ENCODE measurements at places on chromosomes 3 and 15.

DNA sequence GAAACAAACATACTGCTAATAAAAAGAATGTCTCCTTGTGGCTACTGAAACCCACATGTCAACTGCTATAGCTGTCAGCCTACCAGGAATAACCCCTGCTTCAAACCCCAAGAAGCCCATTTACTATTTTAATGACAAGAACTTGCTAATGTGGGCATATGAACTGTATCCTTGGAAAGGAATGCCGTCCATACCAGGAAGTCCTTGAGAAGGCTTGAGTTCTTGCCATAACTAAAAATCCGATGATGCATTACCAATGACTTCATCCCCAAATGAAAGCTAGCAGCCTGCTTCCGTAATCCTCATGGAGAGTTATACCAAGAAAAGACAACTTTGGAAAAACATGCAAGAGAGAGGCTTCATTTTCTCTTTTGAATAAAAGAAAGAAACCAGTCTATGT lies 34.8 kb downstream of the MINDY4B start:
- DNase-seq: no peak

GRCh38 chr3:42216302-42216701 lies 49.7 kb downstream of the CCK start:
- no peak for DNase-seq

DNA sequence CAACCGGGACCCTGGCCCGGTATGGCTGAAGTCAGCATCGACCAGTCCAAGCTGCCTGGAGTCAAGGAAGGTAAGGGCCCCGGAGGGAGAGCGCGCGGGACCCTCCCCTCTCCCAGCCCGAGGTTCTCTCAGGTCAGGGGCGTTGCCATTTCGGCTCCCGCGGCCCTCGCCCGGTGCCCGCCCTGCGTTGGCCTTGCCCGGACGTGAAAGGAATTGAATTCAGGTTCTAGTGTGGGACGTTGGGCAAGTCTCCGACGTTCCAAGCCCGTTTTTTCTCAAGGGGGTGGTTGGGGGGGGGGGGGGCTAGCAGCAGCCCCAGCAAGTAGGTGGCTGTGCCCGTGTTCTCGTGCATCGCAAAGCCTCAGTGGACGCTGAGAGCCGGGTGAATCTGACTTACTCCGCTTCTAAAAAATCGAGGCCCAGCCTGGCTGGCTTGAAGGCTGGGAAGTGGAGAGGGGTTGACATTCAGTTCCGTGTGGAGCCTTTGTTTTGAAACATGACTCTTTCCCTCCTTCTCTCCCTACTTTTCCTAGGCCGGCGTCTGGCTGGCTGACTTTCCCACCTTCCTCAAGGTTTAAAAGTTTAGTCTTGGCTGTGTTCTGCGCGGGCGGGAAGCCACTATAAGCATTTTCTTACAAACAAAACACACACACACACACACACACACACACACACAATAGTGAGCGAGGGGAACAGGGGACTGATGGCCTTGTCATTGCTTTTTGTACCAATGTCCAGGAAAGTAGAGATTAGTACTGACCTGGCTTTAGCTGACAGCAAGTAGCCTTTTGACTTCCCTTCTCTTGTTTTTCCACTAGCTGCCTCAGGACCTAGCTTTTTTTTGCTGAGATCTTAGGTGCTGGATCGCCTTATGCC lies at the start of gene UTS2B:
UTS2B (minus strand) TSS at position 873 of the 876 bp plus-strand sequence. CDS start 48,337 bp downstream, outside the sequence.
- DNase-seq: peak; percentile 33

DNA sequence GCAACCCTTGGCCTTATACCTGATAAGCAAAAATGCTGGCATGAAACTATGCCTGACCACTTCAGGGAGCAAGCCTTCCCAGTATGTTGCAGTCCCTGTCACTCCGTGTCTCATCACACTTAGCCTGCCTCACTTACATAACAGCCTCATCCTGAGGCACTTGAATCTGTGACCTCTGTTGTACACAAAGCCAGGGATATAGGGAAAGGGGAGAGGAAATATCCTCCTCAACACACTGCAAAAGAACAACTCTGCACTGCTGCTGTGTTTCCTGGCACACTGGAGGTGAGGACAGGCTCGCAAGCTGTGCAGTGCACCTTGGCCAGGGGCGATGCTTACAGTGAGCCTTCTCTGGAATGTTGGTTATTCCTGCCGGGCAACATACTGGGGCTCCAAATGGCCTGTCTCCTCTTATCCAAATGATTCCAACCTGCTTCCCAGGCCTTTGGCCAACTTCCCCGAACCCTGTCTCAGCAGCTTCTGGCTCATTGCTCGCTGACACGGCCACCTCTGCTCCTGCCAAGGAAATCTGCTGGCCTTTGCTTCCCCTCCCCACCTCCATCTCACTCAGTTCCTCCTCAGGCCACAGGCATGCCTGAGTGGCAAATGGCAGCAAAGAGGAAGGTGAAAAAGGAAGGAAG lies 109.2 kb downstream of the CD47 start:
- DNase-seq: no peak

DNA sequence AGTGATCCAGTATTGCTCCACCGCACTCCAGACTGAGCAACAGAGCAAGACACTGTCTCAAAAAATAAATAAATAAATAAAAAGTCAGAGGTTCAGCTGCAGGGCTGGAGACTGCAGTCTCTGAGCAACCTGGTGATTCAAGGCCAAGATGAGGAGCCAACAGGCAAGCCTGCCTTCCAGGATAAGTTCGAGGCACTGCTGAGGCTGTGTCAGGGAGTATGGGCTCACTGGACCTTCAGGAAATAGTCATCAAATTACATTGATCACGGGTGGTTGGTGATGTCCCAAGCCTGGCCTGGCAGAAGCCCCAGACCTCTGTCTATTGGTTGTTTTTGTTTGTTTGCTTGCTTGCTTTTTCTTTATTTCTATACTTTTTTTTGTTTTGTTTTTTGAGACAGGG lies 41.5 kb downstream of the IDH2 start:
- DNase-seq: no peak

DNA sequence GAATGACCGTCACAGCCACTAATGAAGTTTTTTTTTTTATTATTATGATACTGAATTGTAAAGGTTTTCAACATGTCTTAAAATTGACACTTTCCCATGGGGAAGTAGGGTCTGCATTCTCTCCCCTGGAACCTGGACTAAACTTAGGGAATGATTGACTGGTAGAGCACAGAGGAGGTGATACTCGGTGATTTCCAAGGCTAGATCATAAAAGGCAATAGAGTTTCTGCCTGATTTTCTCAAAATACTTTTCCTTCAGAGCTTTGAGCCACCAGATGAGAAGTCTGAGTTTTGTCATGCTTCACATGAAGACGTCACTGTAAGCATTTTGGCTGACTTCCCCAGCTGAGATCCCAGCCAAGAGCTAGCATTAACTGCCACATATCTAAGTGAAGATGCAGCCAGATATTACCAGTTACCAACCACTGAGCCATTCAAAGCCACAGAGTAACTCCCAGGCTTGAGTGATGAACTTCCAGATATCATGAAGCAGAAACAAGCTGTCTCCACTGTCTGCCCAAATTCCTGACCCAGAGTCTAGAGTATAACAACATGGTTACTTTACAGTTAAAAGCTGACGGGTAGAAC lies 105.8 kb downstream of the LSAMP start:
- no peak for DNase-seq

DNA sequence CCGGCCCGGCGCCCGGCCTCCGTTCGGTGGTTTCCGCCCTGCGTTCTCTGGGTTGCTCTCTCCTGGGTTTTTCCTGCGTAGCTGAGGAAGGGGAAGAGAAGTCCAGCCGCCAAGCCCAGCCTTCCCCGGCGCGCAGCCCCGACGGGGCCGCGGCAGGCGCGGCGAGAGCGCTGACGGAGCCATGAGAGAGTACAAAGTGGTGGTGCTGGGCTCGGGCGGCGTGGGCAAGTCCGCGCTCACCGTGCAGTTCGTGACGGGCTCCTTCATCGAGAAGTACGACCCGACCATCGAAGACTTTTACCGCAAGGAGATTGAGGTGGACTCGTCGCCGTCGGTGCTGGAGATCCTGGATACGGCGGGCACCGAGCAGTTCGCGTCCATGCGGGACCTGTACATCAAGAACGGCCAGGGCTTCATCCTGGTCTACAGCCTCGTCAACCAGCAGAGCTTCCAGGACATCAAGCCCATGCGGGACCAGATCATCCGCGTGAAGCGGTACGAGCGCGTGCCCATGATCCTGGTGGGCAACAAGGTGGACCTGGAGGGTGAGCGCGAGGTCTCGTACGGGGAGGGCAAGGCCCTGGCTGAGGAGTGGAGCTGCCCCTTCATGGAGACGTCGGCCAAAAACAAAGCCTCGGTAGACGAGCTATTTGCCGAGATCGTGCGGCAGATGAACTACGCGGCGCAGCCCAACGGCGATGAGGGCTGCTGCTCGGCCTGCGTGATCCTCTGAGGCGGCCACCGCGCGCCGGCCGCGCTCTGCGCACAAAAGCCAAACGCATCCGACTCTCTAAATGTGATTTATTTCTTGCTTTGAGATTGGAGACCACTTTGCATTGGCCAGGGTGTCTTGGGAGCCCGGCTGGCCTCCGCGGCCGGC lies 727 bp downstream of the RAP2B start:
- DNase-seq: peak; percentile 46

GRCh38 chr15:90572893-90573292 lies 43.2 kb downstream of the CRTC3 start:
- DNase-seq: no peak

- peak; percentile 41 for DNase-seq
Observed at GRCh38 chr3:107430996-107431245, 53.7 kb downstream of the CCDC54 start.

DNA sequence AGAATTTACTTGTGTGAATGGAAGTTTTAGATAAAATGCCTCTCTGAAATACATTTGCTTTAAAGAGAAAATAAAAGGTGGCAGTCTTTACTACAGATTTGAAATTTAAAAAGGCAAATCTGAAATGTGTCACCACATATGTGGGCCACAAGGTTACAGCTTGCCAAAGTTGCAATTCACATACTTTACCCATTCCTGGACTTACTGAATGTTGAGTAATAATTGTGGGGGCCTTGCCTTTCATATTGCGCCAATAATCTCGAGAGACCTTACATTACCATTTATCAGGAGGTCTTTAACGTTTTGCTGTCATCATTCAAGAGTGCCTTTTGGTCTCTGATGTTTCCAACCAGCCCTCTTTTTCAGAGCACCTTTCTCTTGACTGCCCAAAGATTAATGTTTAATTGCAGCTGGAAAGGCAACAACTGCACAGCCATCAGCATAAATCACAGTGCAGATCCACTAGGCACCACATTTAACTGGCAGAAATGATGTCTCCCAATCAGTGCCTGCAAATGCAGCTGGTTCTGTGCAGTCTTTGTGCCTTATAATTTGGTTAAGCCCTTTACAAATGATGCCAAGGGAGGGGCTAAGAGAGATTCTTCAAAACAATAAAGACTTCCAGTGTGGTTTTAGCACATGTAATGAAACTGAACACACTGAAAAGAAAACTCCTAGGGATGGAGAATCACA lies 206.8 kb downstream of the MAGI1 start:
- DNase-seq: no peak

DNA sequence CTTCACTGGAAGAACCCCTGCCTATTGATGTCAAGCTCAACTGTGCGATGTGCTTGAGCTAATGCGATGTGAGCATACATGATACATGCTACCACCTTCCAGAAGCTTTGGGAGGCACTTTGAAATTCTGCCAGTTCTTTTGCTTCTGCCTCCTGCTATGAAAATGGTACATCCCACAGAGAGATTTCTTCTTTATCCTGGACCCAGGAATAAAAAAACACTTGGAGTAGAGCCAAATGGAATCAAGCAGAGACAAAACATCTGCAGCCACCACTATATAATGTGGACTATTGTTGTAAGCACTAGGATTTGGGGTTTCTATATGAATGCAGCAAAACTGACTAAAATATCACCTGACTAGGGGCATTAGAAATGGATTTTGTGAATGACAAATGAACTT lies 119.9 kb upstream of the GAP43 start:
- no peak for DNase-seq

GRCh38 chr3:196168808-196169391 lies 42.3 kb downstream of the ZDHHC19 start:
- no peak for DNase-seq

DNA sequence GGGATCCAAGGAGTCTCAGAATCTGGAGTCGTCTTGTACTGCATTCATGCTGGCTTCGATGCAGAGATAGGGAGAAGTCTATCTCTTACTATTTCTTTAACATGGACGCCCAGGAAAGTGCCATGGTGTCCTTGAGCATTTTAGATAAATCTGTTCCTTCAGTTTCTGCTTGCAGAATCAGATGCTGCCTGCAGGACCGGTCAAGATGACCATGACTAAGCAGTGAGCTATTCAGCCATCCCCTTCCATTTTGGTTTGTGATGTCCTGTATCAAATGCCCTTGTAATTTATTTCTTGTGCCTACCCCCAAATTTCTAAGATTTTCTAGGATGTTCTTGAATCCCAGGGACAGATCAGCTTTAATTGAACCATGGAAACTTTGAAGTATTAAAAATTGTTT lies 139.4 kb upstream of the TP63 start:
- no peak for DNase-seq

DNA sequence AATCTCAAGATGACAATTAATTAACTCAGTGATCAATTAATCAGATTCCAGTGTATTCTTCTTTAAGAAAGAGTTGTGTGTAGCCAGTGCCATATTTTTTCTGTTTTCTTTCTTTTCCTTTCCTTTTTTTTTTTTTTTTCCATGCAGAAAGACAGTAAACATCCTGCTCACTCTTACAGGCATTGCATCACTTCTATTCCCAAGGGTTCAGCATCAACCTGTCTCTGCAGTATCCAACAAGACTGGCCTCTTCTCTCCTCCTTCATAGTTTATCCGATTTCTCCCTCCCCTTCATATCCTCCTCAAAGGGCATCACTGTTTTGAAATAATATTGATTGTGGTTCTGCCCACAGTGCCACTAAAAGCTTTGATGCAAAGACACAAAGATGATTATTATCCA lies 17.0 kb upstream of the SLC9A9 start:
- no peak for DNase-seq

- DNase-seq: no peak
Observed at GRCh38 chr15:80921736-80922410, 67.7 kb downstream of the MESD start.

DNA sequence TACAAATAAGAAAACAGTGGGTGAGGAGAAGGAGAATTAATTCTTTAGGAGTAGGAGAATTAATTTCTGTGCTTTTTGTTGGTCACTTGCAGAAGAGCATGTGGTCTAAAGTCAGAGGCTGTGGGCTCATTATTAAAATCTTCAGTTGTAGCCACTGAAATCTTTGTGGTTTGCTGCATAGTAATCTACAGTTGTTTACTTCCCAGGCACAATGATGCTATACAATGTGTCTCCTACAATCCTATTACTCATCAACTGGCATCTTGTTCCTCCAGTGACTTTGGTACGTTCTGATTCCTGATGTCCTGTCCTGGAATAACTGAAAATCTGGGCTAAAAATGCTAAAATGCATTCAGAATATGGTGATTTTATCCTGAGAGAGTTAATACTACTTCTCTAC lies 21.0 kb downstream of the IFT122 start:
- no peak for DNase-seq

GRCh38 chr15:61186905-61187741 lies 42.0 kb downstream of the RORA start:
- no peak for DNase-seq

GRCh38 chr3:9730657-9731205 lies 804 bp upstream of the BRPF1 start:
- DNase-seq: no peak

GRCh38 chr15:80850941-80851451 lies 71.8 kb downstream of the CEMIP start:
- no peak for DNase-seq

All from GM13977 (cell line).